ENCODE measurements at places on chromosomes 12 and 14.

DNA sequence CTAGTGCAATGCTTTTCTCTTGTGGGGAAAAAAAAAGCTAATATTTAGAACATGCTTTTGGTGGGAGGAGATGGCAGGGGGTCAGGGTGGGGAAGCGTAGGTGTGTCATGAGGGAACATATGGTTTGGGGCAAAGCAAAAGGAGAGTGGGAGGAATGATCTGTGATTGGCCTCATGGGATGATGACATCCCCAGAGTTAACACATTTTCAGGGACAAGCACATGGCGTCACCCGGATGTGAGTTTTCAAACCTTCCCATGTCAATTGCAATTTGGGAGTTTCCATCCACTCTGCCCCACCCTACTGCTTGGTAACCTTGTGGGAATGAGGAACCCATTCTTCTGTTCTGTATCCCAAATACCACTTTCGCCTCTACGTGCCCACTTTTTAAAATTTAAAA, 164.2 kb downstream of the SSPN start:
- no peak for DNase-seq

GRCh38 chr14:71607056-71607455, 325.2 kb upstream of the RGS6 start:
- no peak for DNase-seq

DNA sequence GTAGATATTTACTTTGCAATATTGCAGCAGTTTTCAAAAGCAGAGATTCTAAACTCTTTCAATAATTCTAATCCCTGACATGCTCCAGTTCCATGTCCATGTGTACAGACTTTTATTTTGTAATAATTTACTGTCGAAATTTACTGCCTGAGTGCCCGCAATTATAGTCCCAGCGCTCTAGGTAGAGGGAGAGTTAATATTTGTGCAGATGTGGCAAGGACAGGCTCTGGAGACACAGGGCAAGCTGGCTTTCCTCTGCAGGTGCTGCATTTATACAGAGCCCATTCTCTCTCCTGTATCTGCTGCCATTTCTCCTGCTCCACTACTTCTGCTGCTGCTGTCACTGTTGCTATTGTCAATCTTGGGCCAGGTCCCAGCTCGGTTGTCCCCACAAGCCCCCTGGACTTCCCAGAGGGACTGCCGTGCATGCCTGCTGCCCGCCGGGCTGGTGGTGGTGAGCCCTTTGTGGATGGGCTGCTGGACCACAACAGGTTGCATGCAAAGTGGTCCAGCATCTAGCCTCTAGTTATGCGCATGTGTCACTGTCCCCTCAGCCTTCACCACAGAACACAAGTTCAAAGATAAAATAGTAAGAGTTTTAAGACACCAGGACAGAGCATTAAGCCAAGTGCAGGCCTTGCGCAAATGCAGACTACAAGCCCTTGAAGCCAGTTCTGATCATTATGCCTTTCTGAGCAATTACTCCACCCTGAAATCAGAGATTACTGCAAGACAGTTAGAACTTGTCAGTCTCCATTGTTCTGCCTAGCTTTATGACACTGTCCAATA, 40.8 kb upstream of the CSRP2 start:
- DNase-seq = no peak

DNA sequence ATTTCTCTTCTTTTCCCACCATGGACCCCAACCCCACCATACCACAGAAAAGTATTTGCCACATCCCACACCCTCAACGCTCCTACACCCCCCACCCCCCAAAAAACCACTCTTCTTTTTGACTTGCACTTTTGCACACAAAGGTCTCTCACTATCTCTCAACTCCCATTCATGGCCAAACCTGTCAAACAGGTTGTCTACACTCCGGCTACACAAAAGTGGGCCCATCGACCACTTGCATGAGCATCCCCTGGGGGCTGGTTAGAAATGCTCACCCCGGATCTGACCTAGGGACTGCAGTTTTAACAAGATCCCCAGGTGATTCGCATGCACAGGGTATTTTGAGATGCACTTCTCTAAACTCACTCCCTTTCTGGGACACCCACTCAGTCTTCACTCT, 248.2 kb downstream of the DPF3 start:
- DNase-seq = no peak

- no peak for DNase-seq
Measured at GRCh38 chr12:112820796-112821195, 29.2 kb downstream of the RPH3A start.

DNA sequence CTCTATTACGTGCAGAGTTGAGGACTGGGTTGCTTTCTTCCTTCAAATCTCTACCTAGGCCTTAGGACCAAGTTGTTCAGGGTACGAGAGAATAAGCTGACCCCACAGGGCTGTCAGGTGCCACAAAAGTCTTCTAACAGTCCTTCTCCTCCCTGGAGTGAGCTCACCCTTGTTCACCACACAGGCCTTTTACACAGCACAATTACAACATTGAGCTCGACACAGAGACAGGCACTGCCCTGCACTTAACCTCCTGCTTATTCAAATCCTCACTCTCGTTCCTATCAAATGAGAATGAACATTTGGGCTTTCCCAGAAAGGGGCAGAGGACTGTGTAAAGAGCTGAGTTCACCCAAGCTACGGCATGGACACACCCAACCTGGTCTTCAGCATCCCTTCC, 2.4 kb downstream of the GALNT6 start:
- DNase-seq = no peak

- no peak for DNase-seq
Measured at GRCh38 chr14:24863968-24864684, 185.8 kb downstream of the STXBP6 start.

DNA sequence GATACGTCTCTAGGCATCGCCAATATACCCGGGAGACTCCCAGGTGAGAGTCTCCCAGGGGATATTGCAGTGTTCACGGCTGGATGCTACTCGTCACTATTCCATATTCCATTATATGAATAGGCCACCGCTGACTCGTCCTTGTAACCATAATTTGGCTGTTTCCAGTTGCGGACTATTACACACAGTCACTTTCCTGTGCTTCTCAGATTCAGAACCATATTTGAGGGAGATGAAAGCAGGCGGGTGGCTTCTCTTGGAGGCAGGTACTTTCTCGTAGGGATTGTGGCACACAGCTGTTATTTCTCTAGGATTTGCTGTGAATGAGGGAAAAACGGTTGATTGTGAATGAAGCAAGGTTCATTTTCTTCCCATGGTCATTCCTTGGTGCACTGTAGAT, 73.0 kb downstream of the ADGRD1 start:
- DNase-seq = no peak

- no peak for DNase-seq
Measured at GRCh38 chr12:53751336-53752191, at the start of gene CISTR. Gene CISTR, minus strand, starts transcription at chr12:53751979.

GRCh38 chr14:68233101-68233784, 413.7 kb downstream of the RAD51B start:
- no peak for DNase-seq

DNA sequence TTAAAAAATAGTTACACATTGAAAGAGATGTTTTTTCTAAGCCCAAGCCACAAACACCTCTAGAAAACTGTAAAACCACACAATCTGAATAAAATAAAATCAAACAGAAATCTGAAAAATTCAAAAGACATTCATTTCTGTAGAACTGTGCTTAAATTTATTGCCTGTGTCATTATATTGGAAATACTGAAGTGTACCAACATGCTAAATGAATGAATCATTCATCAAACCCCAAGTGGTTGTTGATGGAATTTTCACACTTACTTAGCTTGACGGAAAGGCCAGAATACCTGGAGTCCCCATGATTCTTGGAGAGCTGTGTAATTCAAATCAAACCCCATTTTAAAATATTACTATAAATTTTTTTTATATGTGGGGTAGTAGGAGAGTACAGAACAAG, 2.7 kb downstream of the KITLG start:
- no peak for DNase-seq

GRCh38 chr14:28059254-28059653, 707.3 kb upstream of the FOXG1 start:
- DNase-seq = no peak
